Tibial nerve (tissue), 4 donors: ENCODE measurements at places on chromosomes 12 and 14. TPM values are rescaled to one million over a fixed set of nuclear protein-coding genes. Genes with fewer than 3 reads are reported as not detected.

Gene MYBPC1
- total RNA-seq = 1.5 TPM

Gene ERBB3
- total RNA-seq = 90.6 TPM

Gene PDE3A
- 11.8 TPM for total RNA-seq

Gene RHOJ
- total RNA-seq = 11.1 TPM

Gene SLCO1B1
- not detected for total RNA-seq

Gene TMEM106C
- total RNA-seq = 46.2 TPM

DNA sequence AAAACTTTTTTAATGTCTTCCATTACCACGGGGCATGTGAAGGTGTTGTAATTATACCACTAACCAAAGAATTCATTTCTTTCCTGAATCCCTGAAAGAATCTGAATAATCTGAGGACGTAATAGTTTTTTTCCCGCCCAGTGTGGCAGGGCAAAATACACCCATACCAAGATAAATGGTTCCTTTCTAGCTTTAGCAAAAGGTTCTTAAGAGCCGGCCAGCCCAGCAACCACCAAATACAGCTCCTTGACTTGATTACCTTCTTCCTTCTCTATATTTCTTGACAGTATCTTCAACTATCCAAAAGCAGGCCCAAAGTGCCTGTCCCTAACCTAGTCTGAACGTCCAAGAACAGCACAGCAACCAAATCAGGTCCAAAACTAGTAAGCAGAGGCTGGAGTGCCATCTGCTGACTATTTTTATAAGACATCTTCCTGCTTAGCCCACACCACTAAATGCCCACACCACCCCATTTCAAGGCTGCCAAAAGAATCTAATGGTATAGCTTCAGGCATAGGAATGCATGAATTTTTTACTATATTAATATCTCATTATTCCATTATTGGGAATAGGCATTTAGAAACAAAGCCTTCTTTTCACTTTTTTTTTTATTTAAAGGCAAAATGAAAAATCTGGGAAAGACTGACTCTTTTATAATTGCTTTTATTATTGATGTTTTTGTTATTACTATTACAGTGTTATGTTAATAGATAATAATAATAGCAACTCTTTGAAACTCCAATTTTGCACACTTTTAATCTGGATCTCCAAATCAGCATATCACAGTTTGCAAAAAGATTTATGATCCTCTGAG lies 524.4 kb downstream of the MED13L start:
- no peak for DNase-seq

GRCh38 chr14:75491376-75491978 lies 30.8 kb upstream of the BATF start:
- DNase-seq = no peak

DNA sequence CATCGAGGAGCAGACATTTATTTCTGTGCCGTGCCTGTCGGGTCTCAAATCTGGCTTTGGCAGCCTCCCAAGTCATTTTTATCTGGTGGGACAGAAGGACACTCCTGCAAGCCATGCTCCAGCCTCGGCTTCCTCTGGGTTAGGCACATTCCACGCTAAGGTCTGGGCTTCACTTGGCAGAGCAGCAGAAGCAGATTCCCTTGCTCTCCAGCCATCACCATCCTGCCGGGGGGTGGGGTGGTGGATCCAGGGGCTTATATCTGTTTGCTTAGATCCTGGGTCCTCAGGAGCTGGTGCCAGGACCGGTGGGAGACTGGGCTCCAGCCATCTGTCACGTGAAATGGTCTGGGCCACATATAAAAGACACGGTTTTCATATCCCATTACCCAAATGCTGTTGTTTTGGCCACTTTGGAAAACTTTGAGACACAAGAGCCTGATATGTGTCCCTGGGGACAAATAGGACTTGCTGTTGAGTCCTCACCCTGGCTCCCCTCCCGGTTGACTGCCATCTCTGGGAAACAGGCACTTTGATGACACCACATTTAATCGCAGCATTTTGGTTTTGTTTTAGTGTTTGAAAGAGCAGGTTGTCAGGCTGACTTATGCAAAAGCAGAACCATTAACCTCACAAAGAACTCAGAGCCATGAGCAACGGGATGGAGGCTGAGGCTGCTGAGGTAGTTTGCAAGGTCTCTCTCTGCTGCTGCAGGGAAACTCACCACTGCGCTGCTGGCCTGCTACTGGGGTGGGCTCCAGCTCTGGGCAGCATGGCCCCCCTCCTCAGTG lies 69.6 kb upstream of the PRMT8 start:
- DNase-seq = no peak

GRCh38 chr12:2691345-2692071 lies 103.3 kb upstream of the FKBP4 start:
- DNase-seq = no peak

- DNase-seq = peak; percentile 17
Observed at GRCh38 chr14:100239211-100239839, 381 bp downstream of the YY1 start.

DNA sequence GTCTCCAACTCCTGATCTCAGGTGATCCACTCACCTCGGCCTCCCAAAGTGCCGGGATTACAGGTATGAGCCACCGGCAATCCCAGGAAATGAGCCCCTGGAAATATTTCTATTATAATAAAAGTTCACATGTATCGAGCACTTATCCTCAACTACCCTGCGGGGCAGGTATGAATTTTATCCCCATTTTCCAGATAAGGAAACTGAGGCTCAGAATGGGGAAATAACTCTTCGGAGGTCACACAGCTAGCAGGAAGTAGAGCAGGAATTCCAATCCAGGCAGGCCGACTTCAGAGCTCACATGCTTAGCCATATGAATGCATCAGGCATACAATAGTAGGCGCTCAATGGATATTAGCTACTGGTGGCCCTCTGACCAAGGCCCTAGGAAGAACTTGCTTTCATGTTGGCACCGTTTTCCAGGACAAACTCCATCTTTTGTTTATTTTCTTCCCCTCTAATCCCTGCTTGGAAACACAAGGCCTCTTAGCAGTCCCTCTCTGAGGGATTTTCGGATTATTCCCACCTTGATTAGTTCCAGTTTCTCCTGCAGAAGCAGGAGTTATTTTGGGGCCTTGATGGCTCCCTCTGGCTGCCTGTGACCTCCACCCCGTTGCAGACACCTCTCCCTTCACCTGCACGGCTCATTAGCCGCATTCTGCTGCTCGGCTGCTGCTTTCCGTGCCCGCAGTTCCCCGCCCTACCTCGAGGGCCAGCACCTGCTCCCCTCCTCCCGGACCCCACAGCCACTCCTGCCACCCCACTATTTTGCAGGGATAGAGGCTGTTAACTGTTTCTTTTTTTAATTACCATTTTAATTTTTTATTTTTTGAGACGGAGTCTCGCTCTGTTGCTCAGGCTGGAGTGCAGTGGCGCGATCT lies 18.7 kb upstream of the POP5 start:
- DNase-seq = no peak

- no peak for DNase-seq
Observed at GRCh38 chr12:89661706-89662330, 46.8 kb downstream of the ATP2B1 start.

DNA sequence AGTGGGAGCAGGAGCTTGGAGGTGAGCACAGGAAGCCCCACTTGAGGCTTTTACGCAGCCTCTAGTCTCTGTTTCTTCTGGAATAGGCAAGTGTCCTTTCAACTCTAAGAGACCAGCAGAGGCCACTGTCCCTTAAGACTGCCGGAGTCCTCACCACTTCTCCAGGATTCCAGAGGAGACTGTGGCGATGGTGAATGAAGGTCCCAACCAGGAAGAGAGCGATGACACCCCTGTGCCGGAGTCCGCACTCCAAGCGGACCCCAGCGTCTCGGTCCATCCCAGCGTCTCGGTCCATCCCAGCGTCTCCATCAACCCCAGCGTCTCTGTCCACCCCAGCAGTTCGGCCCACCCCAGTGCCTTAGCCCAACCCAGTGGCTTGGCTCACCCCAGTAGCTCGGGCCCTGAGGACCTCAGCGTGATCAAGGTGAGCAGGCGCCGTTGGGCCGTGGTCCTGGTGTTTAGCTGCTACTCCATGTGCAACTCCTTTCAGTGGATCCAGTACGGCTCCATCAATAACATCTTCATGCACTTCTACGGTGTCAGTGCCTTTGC lies 442 bp downstream of the FLVCR2 start:
- peak; percentile 23 for DNase-seq

- DNase-seq = no peak
Observed at GRCh38 chr12:639988-640387, 23.3 kb downstream of the NINJ2 start.

- DNase-seq = no peak
Observed at GRCh38 chr12:90333939-90334338, 621.0 kb downstream of the CCER1 start.

DNA sequence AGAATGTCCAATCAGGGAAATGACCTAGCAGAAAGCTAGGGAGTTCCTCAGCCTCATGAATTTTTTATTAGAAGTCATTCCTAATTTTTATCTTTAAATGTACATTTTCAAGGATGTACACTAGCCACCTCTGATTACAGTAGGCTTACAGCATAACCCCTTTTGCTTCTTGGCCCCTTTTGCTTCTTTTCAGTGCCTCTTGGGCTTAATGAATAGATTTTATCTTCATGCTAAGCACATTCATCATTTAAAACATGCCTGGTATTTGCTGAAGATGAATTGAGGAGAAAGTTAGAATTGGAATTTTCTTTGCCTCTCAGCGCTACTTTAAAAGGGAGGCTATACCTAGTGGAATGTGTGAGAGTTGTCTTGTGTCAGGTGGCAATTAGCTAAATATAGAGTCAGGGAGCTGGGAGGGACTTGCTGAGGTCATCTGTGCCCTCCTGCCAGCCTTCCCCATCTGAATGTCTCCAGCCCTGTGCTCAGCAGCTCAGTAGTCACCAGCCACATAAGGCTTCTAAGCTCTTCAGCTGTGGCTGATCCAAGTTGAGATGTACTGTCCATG lies 132.1 kb downstream of the SAMD4A start:
- DNase-seq = no peak

GRCh38 chr12:79006306-79006705 lies 141.7 kb downstream of the SYT1 start:
- DNase-seq = no peak

DNA sequence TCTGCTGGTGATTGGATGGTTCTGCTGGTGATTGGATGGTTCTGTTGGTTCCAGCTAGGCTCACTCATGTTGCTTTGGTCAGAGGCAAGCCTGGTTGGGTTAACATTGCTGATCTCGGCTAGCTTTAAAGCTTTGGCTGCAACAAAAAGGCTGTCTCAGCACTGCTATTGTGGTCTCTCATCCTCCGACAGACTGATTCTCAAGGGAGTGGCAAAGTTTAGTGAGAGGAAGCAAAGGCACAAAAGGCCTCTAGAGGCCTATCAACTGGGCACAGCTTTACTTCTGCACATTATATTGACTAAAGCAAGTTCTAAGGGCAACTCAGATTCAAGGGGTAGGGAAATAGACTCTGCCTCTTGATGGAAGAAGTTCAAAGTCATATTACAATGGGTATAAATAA lies 84.7 kb upstream of the LGR5 start:
- DNase-seq = no peak

GRCh38 chr12:2113119-2113912 lies 60.5 kb downstream of the CACNA1C start:
- DNase-seq = no peak

- no peak for DNase-seq
Observed at GRCh38 chr12:105596731-105597130, 266.2 kb downstream of the C12orf75 start.

GRCh38 chr12:111462210-111462769 lies 56.6 kb downstream of the SH2B3 start:
- no peak for DNase-seq

GRCh38 chr12:132503618-132504204 lies 13.8 kb downstream of the FBRSL1 start:
- no peak for DNase-seq

GRCh38 chr14:57326253-57326652 lies 57.5 kb downstream of the AP5M1 start:
- no peak for DNase-seq

DNA sequence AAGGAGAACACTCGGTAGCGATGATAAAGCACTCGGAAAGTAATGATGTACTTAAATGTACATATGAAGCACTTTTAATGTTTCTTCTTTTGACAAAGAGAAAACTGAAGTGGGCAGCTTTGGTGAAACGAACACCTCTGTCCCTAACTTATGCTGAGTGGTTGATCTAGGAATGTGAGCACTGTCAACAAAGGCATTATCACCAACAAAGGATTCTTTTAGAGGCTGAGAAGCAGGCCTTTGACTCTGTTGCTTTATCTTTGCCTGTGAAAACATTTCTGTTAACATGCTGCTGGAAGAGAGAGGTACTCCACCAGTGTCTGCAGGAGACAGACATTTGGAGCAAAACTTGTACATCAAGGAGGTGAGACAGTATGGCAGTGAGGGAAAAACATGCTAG lies 103.2 kb upstream of the VRK1 start:
- DNase-seq = no peak

DNA sequence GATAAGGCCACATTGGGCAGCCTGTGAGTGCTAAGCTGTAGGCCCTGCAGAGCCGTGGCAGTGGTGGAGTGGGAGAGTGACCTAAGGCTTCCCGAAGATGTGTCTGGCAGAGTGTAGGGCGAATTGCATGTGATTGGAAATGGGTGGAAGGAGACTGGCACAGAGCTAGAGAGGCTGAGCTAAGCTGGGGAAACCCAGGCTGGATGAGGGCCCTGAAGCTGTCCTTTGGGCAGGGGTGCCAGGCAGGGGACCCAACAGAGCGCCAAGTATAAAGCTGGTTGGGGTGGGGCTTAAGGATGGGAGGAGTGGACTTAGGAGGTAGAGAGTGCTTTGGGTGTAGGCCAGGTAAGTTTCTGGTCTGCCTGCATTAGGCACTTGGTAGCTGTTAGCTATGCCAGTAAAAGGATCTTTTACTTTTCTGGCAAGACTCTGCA lies 47.9 kb downstream of the WDR20 start:
- DNase-seq = no peak

GRCh38 chr12:64544371-64545080 lies 65.8 kb upstream of the RASSF3 start:
- no peak for DNase-seq

DNA sequence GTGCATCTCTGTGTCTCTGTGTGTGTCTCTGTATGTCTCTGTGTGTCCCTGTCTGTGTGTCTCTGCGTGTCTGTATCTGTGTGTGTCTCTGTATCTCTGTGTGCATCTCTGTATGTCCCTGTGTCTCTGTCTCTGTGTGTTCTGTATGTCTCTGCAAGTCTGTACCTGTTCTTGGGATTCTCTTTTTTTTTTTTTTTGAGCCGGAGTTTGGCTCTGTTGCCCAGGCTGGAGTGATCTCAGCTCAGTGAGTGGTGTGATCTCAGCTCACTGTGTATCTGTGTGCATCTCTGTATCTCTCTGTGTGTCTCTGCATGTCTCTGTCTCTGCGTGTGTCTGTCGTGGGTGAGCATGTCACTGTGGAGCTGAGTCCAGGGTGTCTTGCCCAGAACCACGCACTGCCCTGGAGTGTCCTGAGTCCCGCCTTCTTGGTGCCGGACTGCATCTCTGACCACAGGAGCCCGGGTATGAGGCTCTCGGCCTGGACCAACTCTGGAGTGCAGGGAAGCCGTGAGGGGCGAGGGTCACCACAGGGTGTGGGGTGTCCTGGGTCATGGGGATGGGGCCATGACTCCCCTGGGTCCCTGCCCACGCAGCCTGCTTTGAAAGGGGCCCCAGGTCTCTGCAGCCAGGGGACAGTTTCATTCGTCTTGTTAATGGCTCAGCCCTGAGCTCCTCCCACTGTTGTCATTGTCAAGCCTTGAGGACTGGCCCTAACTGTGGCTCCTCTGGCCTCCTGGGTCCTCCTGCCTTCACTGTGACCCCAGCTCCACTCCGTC lies 11.8 kb downstream of the MYL2 start:
- no peak for DNase-seq
